ENCODE measurements at places on chromosomes 12 and 14. TPM values are rescaled to one million over a fixed set of nuclear protein-coding genes. Genes with fewer than 3 reads are reported as not detected.
A peak's percentile ranks its signal among the peaks of the same experiment; 100 is the strongest.

- no peaks in the 10 kb centered on the region for H3K4me1 ChIP-seq
- no peak overlapping the region for H3K4me3 ChIP-seq
- no peak for DNase-seq
- no peaks in the 10 kb centered on the region for H3K27me3 ChIP-seq
- H3K27ac ChIP-seq = no peak overlapping the region
These were observed 28.2 kb upstream of the CPSF6 start for GRCh38 chr12:69211160-69211559.

DNA sequence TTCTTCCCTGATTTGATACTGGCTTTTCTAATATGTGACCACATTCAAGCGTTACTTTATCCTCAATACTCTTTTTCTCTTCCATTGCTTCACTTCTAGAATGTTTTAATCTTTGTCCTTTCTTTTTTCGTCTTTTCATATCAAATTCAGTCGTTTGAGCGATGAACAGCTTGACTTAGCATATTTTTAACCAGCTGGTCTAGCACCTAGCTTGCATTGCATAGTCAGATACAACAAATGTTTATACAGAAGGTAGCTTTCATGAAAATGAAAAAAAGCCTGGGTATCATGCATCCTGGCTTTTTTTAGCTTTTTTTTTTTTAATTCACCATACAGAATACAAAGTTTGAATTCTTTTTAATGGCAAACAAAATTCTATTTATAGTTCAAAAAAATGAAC lies 1.2 kb downstream of the SOX5 start:
- no peaks in the 10 kb centered on the region for H3K27me3 ChIP-seq
- no peak for DNase-seq
- no peaks in the 10 kb centered on the region for H3K36me3 ChIP-seq
- H3K4me3 ChIP-seq = no peak overlapping the region
- no peak overlapping the region for H3K27ac ChIP-seq
- H3K4me1 ChIP-seq = no peaks in the 10 kb centered on the region

DNA sequence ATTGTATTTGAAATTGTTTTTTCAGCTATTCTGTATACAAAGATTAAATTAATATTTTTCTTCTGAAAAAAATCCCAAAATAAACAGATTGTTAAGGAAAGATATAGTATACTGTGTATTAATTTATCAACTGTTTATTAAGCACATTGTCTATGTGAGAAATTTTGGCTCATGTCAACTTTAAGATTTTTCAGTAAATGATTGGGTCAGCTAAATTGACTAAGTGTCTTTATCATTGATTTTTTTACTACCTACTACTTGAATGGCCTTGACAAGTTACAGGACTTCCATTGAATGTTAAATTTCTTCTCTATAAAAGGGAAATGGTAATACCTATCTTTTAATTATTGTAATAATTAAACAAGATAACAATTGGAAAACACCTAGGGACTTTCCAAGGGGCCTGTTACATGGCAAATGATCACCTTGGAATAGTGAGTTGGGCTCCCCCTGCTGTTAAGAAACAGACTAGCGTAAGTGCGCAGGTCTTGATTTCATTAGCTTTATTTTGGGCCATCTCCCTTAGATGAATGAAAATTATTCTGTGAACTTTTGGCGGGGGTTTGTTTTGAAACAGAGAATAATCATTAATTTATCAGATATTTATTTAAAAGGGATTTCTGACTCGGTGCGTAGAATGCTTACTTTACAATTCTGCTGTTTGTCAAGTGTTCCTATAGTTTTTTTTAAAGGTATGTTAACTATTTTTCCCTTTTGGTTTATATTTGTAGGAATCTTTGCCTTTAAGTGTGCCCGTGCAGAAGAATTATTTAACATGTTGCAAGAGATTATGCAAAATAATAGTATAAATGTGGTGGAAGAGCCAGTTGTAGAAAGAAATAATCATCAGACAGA lies 14.5 kb upstream of the CCT2 start:
- DNase-seq = peak; percentile 54
- H3K27ac ChIP-seq = no peak overlapping the region
- H3K36me3 ChIP-seq = peaks cover 26% of the 10 kb centered on the region
- H3K4me1 ChIP-seq = peaks cover 9% of the 10 kb centered on the region

GRCh38 chr12:91952916-91953315 lies 192.7 kb downstream of the BTG1 start:
- H3K27ac ChIP-seq = no peak overlapping the region
- no peak overlapping the region for H3K4me3 ChIP-seq
- no peaks in the 10 kb centered on the region for H3K27me3 ChIP-seq
- DNase-seq = no peak
- H3K36me3 ChIP-seq = peaks cover 2% of the 10 kb centered on the region

DNA sequence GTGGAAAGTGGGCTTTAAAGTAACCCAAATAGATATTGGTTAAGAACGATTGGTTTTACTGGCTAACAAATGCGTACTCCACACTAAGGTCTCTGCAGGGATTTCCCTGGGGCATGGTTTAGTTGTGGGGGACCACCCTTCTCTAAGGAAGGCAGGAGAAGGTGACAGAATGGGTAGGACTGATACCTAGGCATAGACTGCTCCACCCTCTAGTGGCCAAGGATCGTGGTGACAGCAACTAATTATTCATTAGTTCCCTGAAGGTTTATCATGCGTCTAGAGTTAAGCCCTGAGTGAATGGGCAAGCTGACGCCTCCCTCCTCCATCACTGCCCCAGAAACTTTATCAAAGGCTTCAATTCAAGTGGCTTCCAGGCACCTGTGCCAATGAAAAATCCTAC lies 9.1 kb downstream of the FAM181A start:
- no peak for DNase-seq
- H3K4me1 ChIP-seq = peaks cover 13% of the 10 kb centered on the region
- peaks cover 23% of the 10 kb centered on the region for H3K36me3 ChIP-seq
- no peak overlapping the region for H3K27ac ChIP-seq

GRCh38 chr12:113244478-113244958 lies 23.3 kb downstream of the TPCN1 start:
- peaks cover 12% of the 10 kb centered on the region for H3K4me1 ChIP-seq
- no peaks in the 10 kb centered on the region for H3K27me3 ChIP-seq
- H3K4me3 ChIP-seq = no peak overlapping the region
- peak overlapping the region; percentile 60 for H3K27ac ChIP-seq

- H3K4me3 ChIP-seq = peak overlapping the region; percentile 84
- peak; percentile 89 for DNase-seq
- H3K36me3 ChIP-seq = peaks cover 18% of the 10 kb centered on the region
These were observed 1180.6 kb downstream of the VRK1 start for GRCh38 chr14:97977651-97978261.

Gene GALNT9
- 0.29 TPM for total RNA-seq

Gene SERPINA10
- total RNA-seq = not detected

Data from activated CD4-positive, alpha-beta memory T cell treated with anti-CD3 and anti-CD28 coated beads for 36 hours (primary cell).